ENCODE measurements at places on chromosomes 13 and 19.

DNA sequence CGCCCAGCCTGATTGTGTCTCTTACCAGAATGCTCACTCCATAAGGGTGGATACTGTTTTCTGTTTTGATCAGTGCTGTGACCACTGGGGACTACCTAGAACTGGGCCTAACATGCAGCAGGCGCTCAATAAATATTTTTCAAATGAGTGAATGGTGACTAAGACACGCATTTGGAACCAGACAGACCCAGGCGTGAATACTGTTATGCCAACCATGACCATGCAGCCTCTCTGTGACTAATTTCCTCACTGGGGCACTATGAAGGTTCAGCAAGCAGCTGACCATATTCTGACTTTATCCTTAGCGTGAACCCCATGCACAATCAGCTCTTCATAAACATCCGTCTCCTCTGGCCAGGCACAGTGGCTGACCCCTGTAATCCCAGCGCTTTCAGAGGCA, 13.0 kb upstream of the SPC24 start:
- DNase-seq = no peak

DNA sequence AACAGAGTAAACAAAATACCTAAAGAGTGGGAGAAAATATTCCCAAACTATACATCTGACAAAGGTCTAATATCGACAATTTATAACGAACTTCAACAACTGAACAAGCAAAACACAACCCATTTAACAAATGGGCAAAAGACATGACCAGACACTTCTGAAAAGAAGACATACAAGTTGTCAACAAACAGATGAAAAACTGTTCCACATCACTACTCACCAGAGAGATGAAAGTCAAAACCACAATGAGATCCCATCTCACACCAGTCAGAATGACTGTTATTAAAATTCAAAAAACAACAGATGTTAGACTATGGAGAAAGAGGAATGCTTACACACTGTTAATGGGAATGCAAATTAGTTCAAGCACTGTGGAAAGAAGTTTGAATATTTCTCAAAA, 233.8 kb upstream of the EDNRB start:
- DNase-seq = no peak

DNA sequence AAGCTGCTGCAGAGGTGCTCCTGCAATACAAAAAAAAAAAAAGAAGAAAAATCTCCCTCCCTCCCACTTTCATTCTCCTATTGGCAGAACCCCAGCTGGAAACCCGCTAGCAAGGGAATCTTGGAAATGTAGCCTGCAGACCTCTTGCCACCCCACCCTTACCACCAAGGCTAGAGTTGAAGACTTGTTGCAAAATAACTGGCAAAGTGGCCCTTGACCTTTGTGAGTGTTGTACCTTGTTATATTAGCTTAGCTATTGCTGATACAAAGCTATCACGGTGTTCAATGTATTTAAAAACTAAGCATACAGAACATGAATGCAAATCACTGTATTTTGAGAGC, 57.5 kb upstream of the KCTD4 start:
- no peak for DNase-seq

DNA sequence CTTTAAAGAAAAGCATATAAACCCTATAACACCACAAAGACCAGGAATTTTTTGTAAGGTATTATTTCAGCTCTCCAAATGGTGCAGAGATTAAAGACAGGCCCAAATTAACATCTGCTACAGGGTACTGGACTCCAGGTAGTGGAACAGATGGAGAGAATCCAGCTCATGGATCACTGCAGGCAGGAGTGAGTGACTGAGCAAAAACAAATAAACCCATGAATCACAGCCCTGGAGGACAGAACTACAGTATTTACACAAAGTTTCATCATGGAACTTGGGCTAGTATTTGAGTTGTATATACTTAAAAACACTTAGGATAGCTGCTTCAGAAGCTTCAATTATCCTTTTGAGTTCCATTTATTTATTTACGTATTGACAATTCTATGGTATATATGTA, 132.8 kb upstream of the SPRY2 start:
- no peak for DNase-seq

- no peak for DNase-seq
Measured at GRCh38 chr13:67462098-67462497, 232.0 kb upstream of the PCDH9 start.

- DNase-seq = no peak
Measured at GRCh38 chr13:35469806-35470525, 6.5 kb downstream of the MAB21L1 start.

- no peak for DNase-seq
Measured at GRCh38 chr13:90868321-90868920, 479.1 kb upstream of the MIR17HG start.

DNA sequence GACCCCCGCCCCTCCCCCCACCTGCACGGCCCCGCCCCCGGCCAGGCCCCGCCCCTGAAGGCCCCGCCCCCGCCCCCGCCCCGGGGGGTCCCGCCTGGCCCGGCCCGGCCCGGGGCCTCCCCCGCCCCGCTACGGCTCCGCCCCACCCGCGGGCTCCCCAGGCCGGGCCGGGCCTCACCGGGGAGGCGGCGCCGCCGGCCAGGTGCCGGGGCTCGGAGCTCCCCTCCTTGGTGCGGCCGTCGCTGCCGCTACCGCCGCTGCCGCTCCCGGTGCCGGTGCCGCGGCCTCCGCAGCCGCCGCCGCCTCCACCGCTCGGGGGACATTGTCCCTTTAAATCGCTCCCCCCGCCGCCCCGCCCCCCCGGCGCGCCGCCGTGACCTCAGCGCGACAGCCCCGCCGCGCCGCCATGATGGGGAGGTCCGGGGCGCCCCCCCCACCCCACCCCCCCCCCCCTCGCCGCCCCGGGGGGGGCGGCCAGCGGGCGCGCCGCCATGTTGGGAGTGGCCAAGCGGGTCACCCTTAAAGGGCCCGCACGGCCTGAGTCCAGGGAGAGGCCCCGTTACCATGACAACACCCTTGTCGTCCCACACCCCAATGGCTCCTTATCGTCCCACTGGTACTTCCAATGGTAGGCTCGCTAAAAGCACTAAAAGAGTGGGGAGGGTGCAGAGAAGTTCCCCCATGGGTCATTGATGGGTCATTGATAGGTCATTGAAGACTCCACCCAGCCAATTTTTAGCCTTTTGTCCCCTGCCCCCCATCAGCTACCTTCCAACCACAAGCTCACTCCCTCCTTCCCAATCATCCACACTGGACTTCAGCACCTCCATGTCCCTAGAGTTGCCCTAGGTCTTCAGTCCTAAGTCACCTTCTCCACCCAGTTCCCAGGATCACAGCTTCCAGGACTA, at the start of gene WIZ:
TSS of gene WIZ (minus strand) at position 337 of the 908 bp plus-strand sequence. CDS start 1,649 bp downstream, outside the sequence.
- peak; percentile 87 for DNase-seq

Measured in stimulated activated naive CD4-positive, alpha-beta T cell (primary cell).